ENCODE measurements at places on chromosomes 11 and 22.

DNA sequence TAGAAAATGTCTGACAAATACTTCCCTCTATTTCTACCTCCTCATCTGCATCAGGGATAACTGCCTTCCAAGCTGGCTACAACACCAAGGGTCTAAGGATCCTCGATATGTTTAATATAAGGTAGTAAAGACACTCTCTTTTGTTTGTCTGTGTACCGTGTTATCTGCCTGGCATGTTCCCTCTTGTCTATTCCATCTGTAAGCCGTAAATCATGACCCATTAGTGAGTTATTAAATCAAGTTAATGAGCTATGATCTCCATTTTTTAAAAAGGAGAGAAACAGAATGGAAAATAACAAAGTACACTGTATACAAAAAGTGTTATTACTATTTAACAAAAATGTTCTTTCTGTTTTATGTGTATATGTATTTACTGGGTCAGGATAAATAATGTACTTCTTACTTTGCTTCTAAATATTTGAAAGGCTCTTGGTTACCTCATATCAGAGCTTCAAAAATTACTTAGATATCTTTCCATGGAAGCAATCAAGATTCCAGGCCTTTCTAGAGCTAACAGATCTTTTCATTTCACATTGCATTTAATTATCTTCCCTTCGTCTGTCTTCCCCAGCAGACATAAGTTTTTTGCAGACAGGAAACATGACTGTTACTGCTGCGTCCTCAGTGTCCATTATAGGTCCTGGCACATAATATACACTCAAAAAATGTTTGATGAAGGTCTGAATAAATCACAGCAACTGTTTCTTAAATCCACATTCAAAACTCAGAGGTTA is 342.6 kb upstream of the CCDC90B start:
- no peak for DNase-seq

DNA sequence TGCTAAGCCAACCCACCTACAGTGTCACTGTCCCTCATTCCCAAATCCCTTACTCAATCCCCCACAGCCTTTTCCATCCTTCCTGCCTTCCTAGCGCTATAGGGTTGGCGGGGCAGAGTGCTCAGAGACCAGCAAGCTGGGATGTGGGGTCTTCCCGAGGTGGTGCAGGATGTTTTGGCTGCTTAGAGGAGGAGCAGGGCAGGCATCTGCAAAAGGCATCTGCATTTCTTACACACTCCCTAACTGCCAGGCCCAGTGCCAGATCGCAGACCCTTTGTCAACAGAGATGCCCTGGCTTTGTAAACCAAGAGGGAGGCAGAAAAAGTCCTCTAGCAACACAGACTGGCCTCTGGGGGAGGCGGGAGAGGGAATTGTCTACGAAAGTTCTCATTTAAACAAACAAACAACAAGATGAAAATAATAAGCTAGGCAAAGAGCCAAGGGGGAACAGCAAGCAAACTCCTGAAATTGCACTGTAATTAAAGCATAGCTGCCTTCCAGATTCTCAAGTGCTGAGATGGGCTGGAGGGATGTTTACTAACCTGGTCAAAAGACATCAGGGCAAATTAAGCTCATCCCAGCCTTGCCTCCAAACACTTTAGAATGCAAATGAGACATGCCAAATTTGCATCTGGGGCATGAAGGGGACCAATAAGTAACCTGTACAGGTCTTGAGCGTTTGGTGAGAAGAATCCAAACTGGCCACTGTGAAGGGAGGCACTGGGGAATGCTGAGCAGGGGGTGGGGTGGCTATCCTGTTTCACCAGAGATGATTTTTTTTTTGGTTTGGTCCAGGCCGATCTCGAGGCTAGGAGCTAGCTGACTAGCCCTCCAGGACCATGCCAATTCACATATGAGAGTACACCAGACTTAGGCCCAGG is 38.1 kb upstream of the ADA2 start:
- no peak for DNase-seq

DNA sequence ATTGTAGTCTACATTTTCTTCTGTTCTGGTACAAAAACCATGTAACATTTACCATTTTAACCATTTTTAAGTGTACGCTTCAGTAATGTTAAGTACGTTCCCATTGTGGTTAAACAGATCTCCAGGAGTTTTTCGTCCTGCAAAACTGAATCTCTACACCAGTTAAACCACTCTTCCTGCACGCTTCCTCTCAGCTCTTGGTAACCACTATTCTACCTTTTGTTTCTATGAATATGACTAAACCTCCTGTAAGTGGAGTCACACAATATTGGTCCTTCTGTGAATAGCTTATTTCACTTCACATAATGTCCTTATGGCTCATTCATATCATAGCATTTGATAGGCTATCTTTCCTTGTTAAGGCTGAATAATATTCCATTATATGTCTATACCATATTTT is 7.1 kb upstream of the EXT2 start:
- DNase-seq: no peak

DNA sequence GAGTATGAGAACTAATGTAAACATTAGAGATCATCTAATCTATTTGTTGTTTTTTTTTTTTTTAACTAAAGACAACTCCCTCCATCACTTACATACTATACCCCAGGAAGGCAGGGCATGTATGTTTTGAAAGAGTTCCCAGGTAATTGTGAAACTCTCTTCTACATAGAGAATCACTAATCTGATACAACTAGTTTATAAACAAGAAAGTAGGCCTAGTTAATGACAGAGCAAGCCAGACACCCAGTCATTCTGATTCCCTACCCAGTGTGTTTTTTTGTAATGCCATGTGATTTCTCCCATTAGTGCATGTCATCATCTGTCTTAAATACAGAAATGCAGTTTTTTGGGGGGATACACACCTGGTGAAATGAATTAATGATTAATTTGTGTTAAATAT is 120.9 kb downstream of the C11orf65 start:
- DNase-seq: no peak

DNA sequence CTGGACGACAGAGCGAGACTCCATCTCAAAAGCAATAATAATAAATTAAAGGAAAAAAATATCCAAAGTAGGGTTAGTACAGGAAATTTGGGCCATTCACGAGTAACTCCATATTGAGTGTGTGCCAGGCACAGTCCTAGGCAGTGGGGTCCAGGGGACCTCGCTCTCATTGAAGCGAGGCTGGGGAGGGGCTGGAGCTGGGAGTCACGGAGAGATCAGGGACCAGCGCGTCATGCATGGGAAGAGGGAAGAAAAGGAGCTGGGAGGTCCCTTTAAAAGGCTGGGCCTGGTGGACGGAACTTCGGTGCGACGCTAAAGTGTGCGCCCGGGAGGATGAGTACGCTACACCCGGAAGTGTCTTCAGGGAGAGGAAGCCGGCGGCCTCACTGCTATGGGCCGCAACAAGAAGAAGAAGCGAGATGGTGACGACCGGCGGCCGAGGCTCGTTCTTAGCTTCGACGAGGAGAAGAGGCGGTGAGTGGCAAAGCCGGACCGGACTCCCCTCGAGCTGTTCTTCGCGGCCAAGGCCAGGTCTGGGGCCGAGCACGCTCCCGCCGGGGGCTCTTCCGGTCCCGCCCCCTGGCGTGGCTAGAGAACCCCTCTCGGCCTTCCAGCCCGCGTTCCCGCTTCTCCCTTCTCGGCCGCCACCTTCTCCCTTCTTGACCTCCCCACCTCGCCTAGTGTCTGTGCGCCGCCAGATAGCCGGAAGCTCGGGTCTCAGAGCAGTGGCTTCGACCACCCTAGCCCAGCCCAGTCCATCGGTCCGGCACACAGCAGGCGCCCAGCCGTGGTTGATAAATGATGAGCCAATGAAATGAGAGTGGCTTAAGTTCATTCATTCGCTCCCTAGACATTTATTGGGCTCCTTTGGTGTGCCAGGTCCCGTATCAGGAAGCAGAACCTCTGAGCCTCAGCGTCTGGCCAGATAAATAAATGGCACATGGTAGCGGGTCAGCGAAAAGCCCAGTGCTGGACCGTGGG is at the start of gene NOL12:
Gene NOL12 (plus strand): TSS at position 342 of the 981 bp plus-strand sequence. CDS start 50 bp downstream, at position 392.
- DNase-seq: peak; percentile 86

DNA sequence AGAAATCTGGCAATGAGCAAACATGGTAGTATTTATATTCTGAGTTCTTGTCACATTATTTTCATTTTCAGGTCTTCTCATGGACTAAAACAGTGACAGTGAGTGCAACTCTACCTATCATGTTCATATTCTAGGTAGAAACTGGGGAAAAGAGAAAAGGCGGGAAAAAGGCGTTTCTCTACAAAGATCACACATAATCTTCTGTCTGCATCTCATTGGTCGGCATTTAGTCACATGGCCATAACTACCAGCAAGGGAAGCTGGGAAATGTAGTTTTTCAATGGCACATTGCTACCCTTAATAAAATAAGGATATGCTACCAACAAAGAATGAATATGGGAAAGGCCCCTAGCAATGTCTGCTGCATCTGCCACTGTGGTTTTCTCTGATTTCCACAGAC is 57.6 kb upstream of the B3GAT1 start:
- peak; percentile 10 for DNase-seq

DNA sequence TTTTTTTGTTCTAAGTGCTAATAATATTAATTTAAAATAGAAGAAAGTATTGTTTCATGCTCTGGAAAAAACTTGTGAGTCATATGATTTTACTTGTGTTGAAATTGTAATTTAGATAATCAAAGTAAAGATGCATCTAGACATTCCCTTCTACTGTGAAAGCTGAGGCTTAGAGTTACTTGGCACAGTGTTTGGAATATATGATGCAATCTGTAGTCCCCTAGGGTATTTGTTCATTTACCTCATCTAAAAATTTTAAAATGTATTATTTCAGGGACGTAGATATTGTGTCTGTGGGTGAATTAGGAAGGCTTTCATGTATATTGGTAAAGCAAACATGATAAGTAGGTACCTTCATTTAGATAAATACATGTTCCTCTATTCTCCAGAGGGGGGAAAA is 793.5 kb upstream of the CNTN5 start:
- DNase-seq: no peak
